Caco-2 (cell line): ENCODE measurements at places on chromosomes 5 and 9. TPM values are rescaled to one million over a fixed set of nuclear protein-coding genes. Genes with fewer than 3 reads are reported as not detected.

The SHISAL2B gene
- total RNA-seq: not detected in 2 replicates

The MYOZ3 gene
- total RNA-seq: not detected in 2 replicates

The UGT3A2 gene
- total RNA-seq: not detected in 2 replicates

The SPINK13 gene
- not detected in 2 replicates for total RNA-seq

The MYMK gene
- not detected in 2 replicates for total RNA-seq

The NDUFS6 gene
- 59.7 and 65.0 TPM in 2 replicates for total RNA-seq

The NUDT12 gene
- total RNA-seq: 12.3 and 12.9 TPM in 2 replicates

The FOXI1 gene
- total RNA-seq: 0.14 and 0.39 TPM in 2 replicates

The TMEM252 gene
- total RNA-seq: not detected in 2 replicates

The CTXN3 gene
- not detected in 2 replicates for total RNA-seq

The MCTP1 gene
- 3.2 TPM in 2 replicates for total RNA-seq

The SPATA6L gene
- total RNA-seq: 1.4 and 2.4 TPM in 2 replicates

The VAV2 gene
- total RNA-seq: 51.8 and 55.3 TPM in 2 replicates

The ADGRV1 gene
- 23.2 and 31.1 TPM in 2 replicates for total RNA-seq

The NXNL2 gene
- total RNA-seq: 0.52 and 0.60 TPM in 2 replicates

The ZNF367 gene
- total RNA-seq: 9.3 and 10.0 TPM in 2 replicates

The C9orf72 gene
- total RNA-seq: 3.2 and 3.6 TPM in 2 replicates

The HEMGN gene
- total RNA-seq: not detected in 2 replicates

The INSL6 gene
- total RNA-seq: not detected in 2 replicates

The TAF1L gene
- total RNA-seq: not detected in 2 replicates

The NUTM2G gene
- not detected in 2 replicates for total RNA-seq

The SYNPO gene
- 22.4 and 25.1 TPM in 2 replicates for total RNA-seq

The SAPCD2 gene
- 53.3 and 57.5 TPM in 2 replicates for total RNA-seq

The EGFLAM gene
- not detected in 2 replicates for total RNA-seq

The TAF11L5 gene
- not detected in 2 replicates for total RNA-seq

The DMGDH gene
- total RNA-seq: 0.28 and 1.8 TPM in 2 replicates

The FOXD4L6 gene
- total RNA-seq: not detected in 2 replicates

The PRUNE2 gene
- 3.5 and 3.7 TPM in 2 replicates for total RNA-seq

The SCGB3A2 gene
- not detected in 2 replicates for total RNA-seq

The RNF183 gene
- total RNA-seq: 1.5 and 3.3 TPM in 2 replicates

The BSPRY gene
- 14.5 and 14.7 TPM in 2 replicates for total RNA-seq

The FYB1 gene
- 0.60 and 1.3 TPM in 2 replicates for total RNA-seq

The ADAMTS13 gene
- total RNA-seq: 5.3 and 6.2 TPM in 2 replicates

The CEMIP2 gene
- total RNA-seq: 28.4 and 37.2 TPM in 2 replicates

The CHD1 gene
- total RNA-seq: 51.1 and 52.5 TPM in 2 replicates

The ARID3C gene
- total RNA-seq: not detected in 2 replicates

The TRAF1 gene
- 1.1 and 1.3 TPM in 2 replicates for total RNA-seq

The IFNA21 gene
- not detected in 2 replicates for total RNA-seq

The IFNK gene
- total RNA-seq: not detected in 2 replicates

The ORM1 gene
- total RNA-seq: 18.3 and 27.5 TPM in 2 replicates

The CWC27 gene
- total RNA-seq: 32.9 TPM in 2 replicates

The DDX4 gene
- total RNA-seq: 0.26 TPM in 1 of 2 replicates, not detected in the other

The SLC4A9 gene
- 0.11 and 0.35 TPM in 2 replicates for total RNA-seq
